ENCODE measurements at places on chromosomes 5 and 9. TPM values are rescaled to one million over a fixed set of nuclear protein-coding genes. Genes with fewer than 3 reads are reported as not detected.

DNA sequence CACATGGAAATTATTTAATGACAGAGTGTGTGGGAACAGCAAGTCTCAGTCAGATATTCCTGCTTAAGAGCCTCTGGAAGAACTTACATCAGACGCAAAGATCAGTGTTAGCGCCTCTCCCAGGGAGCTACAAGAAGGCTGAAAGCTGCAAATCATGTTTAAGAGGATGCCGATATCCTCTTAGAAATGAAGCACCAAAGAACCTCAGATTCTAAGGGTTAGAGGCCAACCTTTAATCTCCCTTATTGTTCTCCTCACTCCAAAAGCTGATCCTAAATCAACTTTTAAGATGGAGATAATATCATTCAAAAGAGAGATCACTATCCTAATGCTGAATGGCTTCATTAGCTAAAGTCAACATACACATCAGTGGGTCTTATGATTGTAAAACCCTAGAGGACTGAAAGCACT is 160.6 kb downstream of the NFIB start:
- H3K27ac ChIP-seq: no peak overlapping the region
- H3K27me3 ChIP-seq: peaks cover 10% of the 10 kb centered on the region
- no peak overlapping the region for H3K4me3 ChIP-seq
- peaks cover 3% of the 10 kb centered on the region for H3K4me1 ChIP-seq
- no peak for DNase-seq

DNA sequence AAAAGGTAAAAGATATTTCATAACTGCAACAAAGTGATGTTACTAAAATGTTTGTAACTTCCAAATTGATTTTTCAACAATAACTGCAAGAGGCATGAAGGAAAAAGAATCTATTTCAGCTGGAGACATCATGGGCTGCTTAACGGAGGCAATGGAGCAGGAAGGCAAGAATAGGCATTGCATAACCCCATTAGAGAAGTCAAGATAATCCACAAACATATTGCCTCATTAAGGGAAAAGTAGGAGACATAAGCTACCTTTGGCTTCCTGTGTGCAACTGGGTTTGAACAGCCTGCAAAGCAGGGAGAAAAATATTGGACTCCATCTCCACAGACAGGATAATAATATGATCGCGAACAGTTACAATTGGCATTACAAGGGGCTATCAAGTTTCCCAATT is 46.7 kb downstream of the SLCO4C1 start:
- no peak overlapping the region for H3K27ac ChIP-seq
- no peak for DNase-seq
- no peaks in the 10 kb centered on the region for H3K4me1 ChIP-seq
- H3K4me3 ChIP-seq: no peak overlapping the region

DNA sequence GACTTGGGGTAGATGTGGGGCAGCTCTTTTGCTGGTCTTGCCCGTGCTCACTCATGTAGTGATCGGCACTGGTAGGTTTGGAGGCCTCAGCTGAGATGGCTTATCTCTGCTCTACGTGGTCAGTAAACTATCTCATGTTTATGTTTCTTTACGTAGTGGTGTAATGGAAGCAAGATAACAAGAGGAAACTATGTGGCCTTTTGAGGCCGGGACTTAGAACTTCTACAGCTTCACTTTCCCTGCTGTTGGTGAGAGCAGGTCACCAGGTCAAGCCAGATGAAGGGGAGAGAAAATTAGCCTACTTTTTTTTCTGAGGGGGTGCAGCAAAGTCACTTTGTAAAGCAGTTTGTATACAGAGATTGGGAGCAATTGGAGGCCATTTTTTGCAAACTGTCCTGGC is 8.5 kb downstream of the FOCAD start:
- no peak overlapping the region for H3K27ac ChIP-seq
- peaks cover 6% of the 10 kb centered on the region for H3K36me3 ChIP-seq
- H3K4me1 ChIP-seq: peaks cover 3% of the 10 kb centered on the region
- H3K4me3 ChIP-seq: no peak overlapping the region
- H3K27me3 ChIP-seq: no peaks in the 10 kb centered on the region

DNA sequence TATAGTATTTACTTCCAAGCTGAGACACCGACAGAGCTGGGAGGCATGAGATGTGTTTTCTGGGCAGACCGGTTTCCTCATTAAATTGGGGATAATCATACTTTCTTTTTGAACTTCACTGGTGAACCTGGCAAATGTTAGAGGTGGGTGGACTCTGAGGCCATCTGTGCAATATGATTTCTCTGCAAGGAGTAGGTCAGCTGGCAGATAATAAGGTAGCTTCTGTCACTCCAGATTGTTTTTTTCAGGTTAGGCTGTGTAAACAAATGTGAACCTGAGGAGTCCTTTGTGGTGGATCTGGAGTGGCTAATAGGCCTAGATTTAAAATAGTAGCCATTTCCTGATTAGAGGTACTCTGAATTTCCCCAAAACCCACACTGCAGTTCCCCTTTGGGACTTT is 75.4 kb upstream of the S1PR3 start:
- H3K27me3 ChIP-seq: peaks cover 39% of the 10 kb centered on the region
- H3K36me3 ChIP-seq: peaks cover 15% of the 10 kb centered on the region
- H3K4me1 ChIP-seq: peaks cover 17% of the 10 kb centered on the region
- no peak overlapping the region for H3K27ac ChIP-seq

- H3K36me3 ChIP-seq: peaks cover 6% of the 10 kb centered on the region
- H3K4me3 ChIP-seq: no peak overlapping the region
- DNase-seq: peak; percentile 27
These were observed 978 bp downstream of the CFAP157 start for GRCh38 chr9:127707766-127708165.

GRCh38 chr5:151550146-151550545 is 41.0 kb downstream of the FAT2 start:
- DNase-seq: no peak
- no peaks in the 10 kb centered on the region for H3K27me3 ChIP-seq
- H3K27ac ChIP-seq: no peak overlapping the region
- H3K4me3 ChIP-seq: no peak overlapping the region

DNA sequence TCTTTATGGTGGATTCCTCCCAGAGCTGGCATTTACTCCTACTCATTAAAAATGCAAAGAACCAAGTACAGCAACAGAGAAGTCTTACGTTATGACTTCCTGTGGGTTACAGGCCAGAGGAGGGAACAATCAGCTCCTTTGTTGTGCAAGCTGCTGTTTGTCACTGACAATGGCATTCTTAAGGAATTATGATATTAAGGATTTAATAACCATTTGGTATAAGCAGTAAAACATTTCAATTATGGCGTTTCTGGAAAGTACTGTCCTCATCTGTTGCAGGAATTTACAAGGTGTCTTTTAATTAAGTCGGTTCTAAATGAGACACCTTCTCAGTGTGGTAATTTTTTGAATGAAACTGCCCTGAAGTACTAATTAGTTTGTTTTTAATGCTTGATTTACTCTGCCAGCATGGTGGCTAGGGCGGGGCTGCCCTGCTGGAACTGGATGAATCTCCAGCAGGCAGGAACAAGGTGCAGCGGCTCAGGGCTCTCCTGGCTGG is 49.1 kb upstream of the VDAC1 start:
- H3K36me3 ChIP-seq: no peaks in the 10 kb centered on the region
- H3K27me3 ChIP-seq: no peaks in the 10 kb centered on the region
- H3K27ac ChIP-seq: peak overlapping the region; percentile 67
- H3K4me3 ChIP-seq: peak overlapping the region; percentile 14

GRCh38 chr5:138603249-138603920 is 28.2 kb upstream of the HSPA9 start:
- no peak overlapping the region for H3K27ac ChIP-seq
- H3K27me3 ChIP-seq: peaks cover 90% of the 10 kb centered on the region
- DNase-seq: peak; percentile 46
- H3K4me1 ChIP-seq: peaks cover 18% of the 10 kb centered on the region

The LPAR1 gene
- not detected for total RNA-seq

- DNase-seq: no peak
- no peaks in the 10 kb centered on the region for H3K4me1 ChIP-seq
- H3K4me3 ChIP-seq: no peak overlapping the region
- no peak overlapping the region for H3K27ac ChIP-seq
These were observed 117.2 kb downstream of the CAAP1 start for GRCh38 chr9:26775391-26775790.
